ENCODE measurements at places on chromosomes 12 and 14.
A peak's percentile ranks its signal among the peaks of the same experiment; 100 is the strongest.

DNA sequence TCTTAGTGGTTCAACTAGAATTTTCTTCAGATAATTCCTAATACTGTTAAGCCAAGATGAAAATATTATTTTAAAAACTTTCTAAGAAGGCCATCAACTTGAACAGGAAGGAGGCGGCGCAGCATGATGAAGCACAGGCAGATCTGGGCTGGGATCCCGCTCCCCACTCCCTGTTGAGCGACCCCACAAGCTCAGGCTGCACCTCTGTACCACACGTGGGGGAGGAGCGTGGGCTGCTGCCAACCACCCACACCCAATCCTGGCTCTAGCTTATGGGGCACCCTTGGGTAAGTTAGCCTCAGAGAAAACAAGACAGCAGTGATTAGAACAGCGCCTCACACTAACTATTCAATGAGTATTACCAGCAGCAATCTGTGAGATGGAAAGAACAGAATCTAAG lies 6.0 kb downstream of the MTERF2 start:
- no peak for DNase-seq

DNA sequence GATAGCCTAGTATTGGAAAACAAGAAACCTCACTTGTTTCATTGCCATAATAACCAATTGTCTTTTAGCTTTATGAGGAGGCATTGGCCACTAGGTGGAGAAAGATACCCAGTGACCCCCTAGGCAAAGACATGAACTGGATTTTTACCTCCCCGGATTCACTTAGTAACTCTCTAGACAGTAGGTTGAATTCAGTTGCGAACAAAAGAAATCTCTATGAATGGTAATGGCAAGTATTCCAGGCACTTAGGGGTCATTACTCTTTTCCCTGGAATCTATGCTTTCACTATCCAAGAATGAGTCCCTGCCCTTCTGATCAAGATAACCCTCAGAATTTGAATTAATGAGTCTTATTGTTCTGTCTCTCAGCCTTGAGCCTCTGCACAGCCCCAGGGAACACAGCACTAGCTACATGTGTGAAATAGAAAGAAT lies 29.5 kb upstream of the RHOJ start:
- DNase-seq, result peak; percentile 72

GRCh38 chr12:113413488-113413939 lies 8.7 kb upstream of the SDSL start:
- no peak for DNase-seq

DNA sequence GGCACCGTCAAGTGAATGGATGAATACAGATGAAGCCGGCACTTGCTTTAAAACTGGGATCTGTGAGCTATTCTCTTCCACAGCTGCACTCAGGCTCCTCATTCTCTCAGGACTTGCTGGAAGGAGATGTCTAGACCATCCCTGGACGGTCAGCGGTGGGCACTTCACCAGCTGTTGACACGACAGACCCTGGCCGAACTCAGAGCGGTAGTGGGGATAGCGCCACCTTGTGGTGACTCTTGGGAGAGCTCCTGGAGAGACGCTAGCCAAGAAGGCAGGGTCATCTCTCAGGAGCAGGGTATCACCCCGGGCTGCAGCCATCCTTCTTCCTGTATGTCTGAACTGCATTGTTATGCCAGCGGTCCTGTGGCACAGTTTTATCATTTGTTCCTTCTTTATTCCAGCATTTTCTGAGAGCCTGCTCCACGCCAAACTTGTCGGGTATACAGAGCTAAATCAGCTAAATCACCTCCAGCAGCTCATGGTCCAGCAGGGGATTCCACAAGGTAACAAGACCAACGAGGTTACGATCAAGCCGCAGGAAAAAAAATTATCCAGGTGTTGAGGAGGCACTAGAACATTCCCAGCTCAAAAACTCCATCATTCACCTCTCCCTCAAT lies 10.0 kb downstream of the WNT1 start:
- no peak for DNase-seq

DNA sequence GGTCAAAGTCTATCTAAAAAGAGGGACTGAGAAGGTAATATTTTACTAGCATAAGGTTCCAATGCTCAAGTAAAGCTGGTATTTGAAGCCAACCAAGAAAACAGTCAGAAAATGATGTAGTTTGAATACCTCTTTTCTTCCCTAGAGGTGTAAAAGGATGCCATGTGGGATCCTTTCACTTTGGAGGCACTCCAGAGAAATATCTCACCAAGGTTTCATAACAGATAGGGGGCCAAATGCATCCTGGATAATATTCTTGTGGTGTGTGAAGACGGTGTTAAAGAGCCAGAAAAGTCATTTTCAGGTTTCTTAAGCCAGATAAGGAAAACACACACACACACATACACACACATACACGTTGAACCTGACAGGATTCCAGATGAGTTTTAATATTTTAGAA lies 136.1 kb upstream of the PRKD1 start:
- no peak for DNase-seq

- DNase-seq, result no peak
Observed at GRCh38 chr12:40104461-40105264, 1.2 kb downstream of the SLC2A13 start.

- no peak for DNase-seq
Observed at GRCh38 chr14:47390831-47391504, 284.4 kb downstream of the MDGA2 start.

All from NCI-H1694 treated with DMSO at 0.1 percent for 48 hours (cell line).